ENCODE measurements at places on chromosomes 2 and 18. TPM values are rescaled to one million over a fixed set of nuclear protein-coding genes. Genes with fewer than 3 reads are reported as not detected.
A peak's percentile ranks its signal among the peaks of the same experiment; 100 is the strongest.

Gene RAB6D
- 1.0 TPM for total RNA-seq

Gene OTX1
- 0.22 TPM for total RNA-seq

Gene DHRS9
- 219 TPM for total RNA-seq

Gene NCKAP5
- 2.3 TPM for total RNA-seq

Gene DAPL1
- not detected for total RNA-seq

Gene CD8B2
- 0.16 TPM for total RNA-seq

DNA sequence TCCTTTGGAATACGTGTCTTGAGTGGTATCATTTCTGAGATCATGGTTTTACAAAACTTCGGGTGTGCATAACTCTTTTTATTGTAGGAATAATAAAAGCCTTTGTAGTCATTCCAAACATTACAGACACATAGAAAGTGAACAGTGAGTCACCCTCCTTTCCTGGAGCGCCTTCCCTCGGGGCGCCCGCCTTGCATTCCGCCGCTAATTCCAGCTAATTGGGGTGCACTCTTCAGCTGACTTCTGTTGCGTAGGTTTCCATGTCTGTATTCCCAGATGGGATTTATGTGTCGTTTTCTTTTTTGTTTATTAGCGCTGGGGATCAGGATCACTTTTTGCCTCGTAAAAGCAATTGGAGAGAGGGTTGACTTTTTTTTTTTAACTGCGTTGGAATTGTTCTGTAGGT, 18.7 kb downstream of the SH3BP4 start:
- no peak for DNase-seq

DNA sequence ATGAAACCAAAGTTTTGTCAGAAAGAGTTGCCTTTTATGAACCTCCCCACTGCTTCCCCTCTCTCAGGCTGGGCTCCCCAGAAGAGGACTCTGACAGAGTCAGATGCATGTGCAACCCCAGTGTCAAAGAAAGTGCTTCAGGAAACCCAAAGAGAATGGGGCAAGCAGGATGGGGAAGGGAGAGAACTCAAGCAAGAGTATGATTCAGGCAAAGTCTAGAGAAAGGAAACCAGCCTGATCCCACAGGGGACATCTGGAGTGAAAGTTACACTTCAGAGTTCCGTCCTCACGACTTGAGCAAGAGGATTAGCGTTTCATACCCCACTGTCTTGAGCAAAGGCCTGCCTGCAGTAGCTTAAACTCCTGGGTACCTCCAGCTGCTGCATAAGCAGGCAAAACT, 51.8 kb upstream of the EPC2 start:
- DNase-seq, result no peak

GRCh38 chr2:85353876-85354285, 447 bp downstream of the RETSAT start:
- DNase-seq, result peak; percentile 82

DNA sequence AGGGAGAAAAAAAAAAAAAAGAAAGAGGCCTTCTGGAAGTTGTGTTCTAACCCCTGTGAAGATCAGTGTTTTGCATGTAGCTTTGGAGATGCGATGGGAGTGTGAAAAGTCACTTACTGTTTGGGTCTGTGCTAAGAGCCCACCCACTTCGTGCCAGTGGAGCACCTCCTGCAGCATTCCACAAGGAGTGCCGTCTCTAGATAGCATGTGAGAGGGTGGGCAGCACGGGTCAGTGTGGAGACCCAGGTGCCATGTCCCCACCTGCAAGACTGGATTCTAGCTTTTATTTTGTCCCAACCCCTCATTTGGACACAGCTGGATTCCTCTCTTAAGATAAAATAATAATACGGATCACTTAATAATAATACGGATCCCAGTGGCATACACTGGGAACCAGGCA, 12.5 kb upstream of the TMEM185B start:
- DNase-seq, result no peak

GRCh38 chr2:34162231-34162630, 563.1 kb upstream of the FAM98A start:
- no peak for DNase-seq

DNA sequence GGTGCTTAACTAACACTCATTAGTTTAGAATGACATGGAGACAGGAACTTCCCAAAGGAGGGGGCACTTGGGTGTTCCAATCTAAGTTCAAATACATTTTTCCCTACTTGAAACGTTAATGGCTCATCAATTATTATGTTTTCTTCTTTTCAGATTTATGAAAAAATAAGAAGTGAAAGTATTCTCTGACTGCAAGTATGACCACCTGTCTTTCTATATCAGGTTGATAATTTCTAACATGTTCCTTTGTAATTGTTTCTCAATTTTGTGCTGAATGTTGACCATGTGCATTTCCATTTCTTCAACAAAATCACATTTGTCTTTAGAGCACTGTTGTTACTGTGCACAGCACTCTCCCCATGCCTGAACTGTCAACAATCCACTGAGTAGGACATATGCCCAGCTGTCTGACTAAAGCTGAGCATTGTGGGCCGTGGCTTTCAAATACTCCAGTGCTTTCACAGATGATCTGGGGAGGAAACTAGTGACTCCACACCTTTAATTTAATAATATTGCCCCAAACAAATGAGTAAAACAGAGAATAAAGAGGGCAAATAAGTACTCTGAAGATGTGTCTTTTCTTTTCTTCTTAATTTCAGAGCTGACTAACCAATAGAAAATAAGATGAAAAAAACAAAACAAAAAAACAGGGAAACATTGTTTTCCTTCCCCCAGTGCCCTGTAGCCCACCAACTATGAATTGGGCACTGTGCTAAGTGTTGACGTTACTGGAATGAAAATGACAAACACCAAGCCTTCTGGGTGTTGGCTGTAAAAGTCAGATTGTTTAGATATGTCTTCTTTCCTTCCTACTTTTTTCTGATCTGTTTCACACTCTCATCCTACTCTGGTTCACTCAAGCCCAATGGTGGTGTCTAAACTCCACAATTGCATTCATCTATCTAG, 16.0 kb downstream of the LANCL1 start:
- DNase-seq, result no peak

- DNase-seq, result no peak
Measured at GRCh38 chr18:30985753-30986152, 56.8 kb downstream of the DSC3 start.

GRCh38 chr2:169509298-169509885, at the start of gene KLHL41:
TSS of gene KLHL41 (plus strand) at chr2:169509702. CDS start at chr2:169509779, 77 bp downstream.
- DNase-seq, result no peak

- DNase-seq, result peak; percentile 4
Measured at GRCh38 chr2:223585666-223586065, 16.5 kb downstream of the SCG2 start.

DNA sequence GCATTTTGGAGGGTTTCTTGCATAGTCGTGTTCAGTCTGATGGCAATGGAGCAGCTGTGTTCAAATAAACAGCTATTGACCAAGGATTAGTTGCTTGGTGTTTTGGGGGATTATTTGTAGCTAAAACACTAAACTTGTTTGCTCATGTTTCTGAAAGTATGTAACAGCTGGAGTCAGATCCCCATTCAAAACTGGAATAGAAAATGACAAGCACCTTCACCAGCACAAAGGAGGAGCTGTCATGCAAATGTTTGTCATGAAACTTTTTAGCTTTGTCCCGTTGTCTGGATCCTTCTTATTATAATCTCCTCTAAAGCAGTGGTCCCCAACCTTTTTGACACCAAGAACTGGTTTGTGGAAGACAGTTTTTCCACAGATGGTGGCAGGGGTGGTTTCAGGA, 96.9 kb upstream of the ZNF236 start:
- DNase-seq, result no peak

GRCh38 chr18:50638884-50639420, 79.1 kb downstream of the MAPK4 start:
- no peak for DNase-seq

Measured in mucosa of descending colon (tissue), 3 donors.